ENCODE measurements at places on chromosomes 3 and 15.

DNA sequence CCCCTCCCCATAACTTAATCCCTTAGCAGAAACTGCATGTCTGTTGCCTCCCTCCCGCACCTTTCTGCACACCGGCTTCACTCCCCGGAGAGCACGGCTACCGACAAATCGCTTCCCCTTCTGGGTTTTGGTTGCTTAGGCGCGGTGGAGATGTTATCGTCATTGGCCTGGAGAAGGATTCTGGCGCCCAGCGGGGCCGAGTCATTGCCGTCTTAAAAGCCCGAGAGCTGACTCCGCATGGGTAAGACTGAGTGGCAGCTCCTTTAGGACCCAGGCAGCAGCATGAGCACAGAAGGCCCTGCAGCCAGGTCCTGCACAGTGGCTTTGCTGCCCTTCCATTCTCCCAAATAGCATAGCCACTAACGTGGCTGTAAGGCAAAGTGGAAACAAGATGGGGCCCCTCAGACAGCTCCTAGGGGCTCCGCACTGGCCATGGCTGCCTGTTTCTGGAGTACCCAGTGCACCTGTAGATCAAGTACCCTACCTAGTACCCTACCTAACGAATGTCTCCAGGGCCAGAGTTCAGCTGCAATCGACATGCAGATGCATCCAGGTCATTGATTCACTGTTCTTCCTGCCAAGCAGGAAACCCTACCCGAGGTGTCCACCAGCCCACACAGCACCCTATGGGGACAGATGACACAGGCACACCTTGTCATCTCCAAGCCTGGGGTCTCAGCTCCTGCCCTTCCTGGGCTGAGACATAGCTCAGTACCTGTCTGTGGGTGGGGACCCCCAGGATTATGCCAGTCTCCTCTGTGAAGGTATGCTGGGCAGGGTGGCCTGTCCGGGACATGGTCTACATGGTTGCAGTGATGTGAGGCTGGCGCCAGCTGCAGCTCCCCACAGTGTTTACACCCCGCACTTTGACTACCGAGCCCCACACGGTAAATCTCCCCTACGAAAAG lies 147.6 kb downstream of the LRRK1 start:
- no peak for DNase-seq

DNA sequence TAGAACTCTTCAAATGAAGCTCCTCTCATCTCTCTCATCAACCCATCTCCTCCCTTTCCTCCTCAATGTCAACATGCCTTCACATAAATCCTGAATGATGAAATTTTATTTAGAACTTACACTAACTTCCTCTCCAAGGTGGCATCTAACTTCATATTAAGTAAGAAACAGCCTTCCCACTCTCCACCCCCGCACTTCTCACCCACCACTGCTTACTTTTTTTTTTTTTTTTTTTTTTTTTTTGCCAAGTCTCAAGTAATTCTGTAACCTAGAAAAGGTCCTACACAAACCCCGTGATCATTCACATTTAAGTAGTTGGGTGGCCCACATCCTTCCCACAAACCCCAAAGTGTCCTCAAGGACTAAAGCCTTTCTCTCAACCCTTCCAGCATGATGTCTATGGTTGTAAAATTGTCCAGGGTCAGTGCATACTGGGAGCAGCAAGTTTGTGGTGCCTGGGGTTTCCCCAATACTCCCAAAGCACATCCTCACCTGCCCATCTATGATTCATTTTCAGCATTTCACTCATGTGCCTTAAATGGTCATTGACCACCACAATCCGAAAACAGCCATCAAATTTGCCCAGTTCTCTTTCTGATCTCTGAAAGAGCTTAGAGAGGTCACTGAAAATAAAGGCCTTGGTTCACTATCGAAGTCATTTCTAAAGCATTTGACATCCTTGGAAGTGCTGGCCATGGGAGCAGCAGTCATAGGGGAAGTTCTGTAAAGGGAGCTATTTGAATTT lies 47.2 kb downstream of the CD86 start:
- no peak for DNase-seq

GRCh38 chr3:45113625-45114050 lies 32.5 kb downstream of the CDCP1 start:
- DNase-seq: no peak

GRCh38 chr3:147418808-147419701 lies 9.9 kb downstream of the ZIC1 start:
- no peak for DNase-seq

DNA sequence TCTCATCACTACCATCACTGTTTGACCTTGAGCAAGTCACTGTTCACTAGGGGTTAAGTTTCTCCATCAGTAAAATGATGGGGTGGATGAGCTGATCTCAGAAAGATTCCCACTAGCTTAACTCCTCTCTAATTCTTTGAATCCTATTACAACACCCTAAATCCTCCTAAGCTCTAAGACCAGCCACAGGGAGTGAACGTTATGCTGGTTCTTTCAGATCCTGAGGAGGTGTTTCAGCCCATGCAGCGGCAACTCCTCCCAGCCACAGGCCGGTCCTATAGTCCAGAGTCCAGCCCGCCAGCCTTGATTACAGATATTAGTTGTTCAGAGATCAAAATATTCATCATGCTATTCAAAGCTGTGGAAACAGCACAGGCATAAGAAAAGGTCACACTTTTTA lies 15.1 kb downstream of the MB21D2 start:
- DNase-seq: no peak

DNA sequence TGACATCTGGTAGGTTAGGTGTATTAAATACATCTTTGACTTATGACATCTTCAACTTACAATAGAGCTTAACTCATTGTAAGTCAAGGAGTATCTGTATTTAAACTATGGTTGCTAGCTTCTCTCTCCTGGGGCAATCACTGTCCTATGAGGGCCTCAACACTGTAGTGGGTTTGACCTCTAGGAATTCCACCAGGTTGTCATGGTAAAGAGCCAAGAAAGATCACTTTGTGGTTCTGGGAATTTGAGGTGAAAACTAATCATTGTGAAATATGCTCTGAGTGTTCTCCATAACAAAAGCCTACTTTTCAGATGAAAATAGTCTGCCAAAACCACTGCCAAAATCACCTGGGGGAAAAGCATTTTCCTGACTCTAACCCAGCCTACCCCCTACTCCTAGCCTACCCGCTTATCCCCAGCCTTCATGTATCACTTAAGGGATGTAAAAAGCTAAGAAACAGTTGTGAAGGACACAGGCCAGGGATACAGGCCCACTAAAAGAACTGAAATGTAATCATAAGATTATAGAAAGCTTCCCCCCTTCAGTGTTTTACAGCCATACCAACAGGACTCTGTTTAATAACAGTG lies 723.8 kb downstream of the MECOM start:
- no peak for DNase-seq

DNA sequence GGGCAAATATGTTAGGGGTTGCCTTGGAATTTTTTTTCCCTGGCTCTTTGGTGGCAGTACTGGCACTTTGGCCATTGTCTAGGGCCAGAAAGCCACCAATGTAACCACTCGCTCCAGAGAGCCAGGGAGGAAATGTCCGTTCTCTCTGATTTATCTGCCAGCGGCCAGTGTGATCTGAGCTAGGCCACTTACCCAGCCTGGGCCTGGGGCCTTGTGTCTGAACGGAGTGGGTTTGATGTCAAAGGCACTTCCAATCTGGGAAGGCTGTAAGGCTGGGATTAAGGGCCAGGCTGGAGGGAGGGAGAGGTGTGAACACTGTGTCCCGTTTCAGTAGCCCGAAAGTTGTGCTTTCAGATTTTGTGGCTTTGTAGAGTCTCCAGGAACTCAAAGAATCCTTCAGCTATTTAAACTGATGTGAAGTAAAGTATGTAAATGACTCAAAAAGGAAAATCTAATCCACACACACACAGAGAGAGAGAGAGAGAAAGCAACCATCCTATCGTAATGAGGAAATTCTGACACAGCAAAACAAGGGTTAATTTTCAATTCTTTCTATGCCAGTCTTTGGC lies 271.0 kb downstream of the PDZRN3 start:
- DNase-seq: no peak

All from ascending aorta (tissue), 2 donors.